ENCODE measurements at places on chromosomes 11 and 22.

- no peak for DNase-seq
Observed at GRCh38 chr11:45260071-45260470, 26.1 kb downstream of the SYT13 start.

GRCh38 chr22:50034126-50035081, 21.8 kb upstream of the IL17REL start:
- DNase-seq = no peak

- DNase-seq = no peak
Observed at GRCh38 chr11:124194293-124195188, 11.4 kb downstream of the OR10D3 start.

DNA sequence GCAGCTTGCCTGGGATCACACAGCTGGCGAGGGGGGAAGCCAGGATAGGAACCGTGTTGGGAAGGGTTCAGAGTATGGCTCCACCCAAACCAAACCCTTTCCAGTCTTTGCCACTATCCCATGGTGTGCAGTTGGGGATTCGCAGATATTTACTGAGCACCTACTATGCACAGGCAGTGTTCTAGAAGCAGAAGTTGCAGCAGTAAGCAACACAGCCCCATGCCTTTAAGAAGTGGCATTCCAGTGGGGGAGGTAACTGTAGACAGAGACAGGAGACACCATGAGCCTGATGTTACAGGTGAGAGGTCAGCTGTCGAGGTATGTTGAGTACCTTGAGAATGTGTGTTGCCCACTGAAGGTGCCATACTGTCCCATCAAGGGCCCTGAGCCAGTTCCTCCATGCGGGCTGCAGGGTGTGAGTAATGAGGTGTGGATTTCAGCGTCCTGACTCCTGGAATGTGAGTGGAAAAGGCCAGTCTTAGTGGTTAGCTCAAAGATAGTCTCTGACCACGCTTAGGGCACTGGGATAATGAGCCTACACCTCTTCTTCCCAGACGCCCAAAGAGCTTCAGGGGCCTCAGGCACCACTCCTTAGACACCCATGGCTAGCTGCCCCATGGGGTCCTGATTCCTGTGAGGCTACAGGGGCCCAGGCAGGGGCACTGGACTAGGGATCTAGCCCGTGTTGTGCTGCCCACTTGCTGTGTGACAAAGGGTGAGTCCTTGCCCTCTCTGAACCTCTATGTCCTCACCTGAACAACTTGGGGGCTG, 71.8 kb upstream of the TP53I11 start:
- no peak for DNase-seq

DNA sequence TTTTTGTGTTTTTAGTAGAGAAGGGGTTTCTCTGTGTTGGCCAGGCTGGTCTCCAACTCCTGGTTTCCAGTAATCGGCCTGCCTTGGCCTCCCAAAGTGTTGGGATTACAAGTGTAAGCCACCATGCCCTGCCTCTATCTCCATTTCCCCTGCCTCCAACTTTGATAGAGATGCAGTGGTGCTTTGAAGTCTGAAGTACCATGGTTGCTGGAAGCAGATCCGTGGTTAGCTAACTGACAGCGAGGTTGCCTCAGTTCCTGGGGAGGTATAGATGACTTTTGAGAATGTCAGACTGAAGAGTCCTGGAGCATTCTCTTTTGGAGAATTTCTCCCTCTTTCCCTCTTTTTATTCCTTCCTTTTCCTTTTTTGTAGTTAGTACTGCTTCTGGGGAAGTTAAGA, 111.5 kb upstream of the RRM1 start:
- DNase-seq = no peak

DNA sequence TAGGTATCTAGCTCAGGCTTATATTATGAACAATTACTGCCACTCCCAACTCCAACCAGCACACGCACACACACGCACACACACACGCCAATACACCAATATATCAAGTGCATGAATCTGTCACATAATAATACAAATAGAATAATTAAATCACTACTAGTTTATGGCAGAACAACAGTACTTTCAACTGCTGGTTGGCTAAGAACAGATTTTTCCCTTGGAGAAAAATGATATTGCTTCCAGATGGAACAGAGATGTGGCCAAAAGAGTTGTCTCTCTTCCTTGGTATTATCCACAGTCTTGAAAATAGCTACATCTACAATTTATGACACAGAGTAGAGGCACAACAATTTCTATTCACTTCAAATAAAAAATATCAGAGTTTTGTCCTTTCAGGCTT, 538.3 kb upstream of the FAT3 start:
- no peak for DNase-seq

DNA sequence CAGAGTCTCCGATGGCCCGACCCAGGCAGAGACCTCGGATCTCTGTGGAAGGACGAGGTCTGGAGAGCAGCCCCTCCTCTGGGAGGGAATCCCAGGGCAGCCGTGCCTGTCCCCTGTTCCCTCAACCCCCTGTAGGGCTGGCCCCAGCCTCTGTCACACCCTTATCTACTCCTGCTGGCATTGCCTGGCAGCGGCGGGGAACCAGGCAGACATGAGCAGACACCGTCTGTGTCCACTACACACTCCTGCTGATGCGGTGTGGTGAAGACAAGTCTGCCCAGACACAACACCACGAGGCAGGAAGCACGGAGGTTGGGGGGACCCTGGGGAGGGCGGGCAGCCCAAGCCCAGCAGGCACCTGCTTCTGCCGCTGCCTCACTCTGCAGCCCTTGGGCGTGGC, 52.5 kb upstream of the A4GALT start:
- no peak for DNase-seq

DNA sequence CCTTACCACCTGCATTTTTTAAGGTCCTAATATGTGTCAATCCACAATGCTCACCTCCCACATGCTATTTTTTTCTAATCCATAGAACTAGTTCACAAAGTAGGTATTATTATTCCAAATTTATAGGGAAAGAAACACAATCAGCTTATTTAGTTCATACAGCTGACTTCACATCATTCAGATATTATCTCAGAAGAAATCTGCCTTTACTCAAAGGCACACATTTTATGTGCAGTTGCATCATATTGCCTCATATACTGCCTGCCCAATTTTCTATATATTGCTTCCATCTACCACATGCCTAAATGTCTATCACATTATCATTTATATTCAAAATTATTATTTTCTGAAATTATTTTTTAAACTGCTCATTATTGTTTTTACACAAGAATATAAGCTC, 88.7 kb upstream of the LUZP2 start:
- no peak for DNase-seq

DNA sequence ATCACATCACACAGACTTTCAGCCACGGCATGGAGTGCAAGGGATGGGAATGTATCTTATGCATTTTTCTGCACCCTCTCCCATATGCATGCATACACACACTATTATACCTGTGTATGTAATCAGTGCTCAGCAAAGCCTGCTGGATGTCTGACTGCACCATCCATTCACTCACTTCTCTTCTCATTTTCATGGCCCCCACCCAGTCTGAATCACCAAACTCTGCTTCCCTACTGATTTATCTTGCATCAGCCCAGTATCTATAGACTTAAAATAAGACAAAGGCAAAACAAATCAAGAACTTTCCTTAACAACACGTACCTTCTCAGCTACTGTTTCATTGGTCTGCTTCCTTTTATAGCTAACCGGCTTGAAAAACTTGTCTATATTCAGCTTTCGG, 21.6 kb downstream of the DBX1 start:
- DNase-seq = no peak

- DNase-seq = no peak
Observed at GRCh38 chr11:87724358-87724757, 450.9 kb downstream of the RAB38 start.

- no peak for DNase-seq
Observed at GRCh38 chr22:28031383-28031922, 112.4 kb upstream of the PITPNB start.

DNA sequence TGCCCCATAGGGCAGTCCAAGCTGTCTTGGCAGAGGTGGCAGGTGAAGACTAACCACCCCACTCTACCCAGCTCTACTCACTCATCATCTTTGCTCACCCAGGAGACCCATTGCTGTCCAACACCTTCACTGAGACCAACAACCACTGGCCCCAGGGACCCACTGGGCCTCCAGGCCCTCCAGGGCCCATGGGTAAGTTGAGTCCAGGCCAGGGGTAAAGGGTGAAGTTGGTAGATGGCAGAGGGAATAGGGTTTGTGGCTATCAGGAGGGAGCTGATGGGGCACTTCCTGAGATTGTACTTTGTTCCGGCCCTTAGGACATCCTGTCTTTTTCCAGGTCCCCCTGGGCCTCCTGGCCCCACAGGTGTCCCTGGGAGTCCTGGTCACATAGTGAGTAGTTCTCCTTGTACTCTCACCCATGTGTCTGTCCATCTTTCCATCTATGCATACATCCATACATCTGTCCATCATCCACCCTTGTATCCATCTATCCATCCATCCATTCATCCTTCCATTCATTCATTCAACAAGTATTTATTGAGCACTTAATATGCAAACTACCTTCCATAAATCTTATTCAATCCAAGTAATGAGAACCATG, 27.7 kb downstream of the EMID1 start:
- no peak for DNase-seq

DNA sequence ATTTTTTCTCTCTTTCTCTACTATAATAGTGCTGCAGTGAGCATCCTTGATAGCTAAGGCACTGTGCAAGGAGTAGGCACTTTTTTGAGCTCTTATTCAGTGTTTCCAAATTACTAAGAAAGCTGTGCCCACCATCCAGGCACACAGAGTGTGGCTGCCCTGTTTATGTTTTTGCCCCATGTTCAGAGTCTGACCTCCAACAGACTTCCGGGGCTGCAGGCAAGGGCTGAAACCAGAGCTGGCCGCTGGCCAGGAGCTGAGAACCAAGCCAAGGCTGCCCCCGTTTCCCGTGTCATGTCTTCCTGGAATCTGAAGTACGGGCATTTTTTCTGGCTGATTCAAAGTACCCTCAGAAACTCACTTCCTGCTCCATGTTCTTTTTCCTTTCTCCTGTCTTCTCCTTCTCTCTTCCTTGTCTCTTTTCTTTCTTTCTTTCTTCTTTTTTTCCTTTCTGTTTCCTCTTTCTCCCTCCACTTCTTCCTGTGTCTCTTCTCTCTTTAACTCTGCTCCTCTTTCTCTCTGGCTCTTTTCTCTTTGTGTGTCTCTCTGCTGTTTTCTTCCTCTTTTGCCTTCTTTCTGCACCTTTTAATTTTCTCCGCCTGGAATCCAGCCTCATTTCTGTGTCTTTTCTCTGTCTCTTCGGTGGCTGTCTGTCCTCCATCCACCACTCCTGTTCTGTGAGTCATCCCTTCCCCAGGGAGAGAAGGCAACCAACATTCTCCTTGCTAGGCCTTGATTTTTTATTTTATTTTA, 17.0 kb upstream of the KCTD14 start:
- no peak for DNase-seq

GRCh38 chr11:2574553-2575535, 125.0 kb downstream of the KCNQ1OT1 start:
- no peak for DNase-seq

DNA sequence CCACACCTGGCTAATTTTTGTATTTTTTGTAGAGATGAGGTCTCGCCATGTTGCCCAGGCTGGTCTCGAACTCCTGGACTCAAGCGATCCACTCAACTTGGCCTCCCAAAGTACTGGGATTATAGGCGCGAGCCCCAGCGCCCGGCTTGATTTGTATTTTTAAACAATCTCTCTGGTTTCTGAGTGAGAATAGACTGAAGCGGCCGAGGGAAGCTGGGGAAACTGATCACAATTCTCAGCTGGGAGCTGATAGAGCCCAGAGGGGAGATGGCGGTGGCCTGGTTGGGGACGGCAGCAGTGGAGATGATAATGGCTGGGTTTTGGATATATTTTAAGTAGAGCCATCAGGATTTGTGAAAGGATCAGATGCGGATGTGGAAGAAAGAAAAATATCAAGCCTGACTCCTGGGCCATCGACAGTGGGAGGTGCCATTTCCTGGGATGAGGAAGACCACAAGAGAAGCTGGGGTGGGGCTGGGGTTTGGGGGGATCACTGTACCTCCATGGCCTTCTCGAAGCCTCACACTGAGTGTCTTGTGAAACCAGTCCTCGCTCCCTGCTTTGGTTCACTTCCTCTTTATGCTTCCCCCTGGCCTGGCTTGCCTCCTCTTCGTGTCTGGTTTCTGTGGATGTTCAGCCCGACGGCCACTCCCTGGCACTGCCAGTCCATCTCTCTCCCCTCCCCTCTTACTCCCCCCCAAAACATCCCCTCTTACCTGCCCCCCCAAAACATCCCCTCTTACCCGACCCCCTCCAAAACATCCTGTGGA, 51.9 kb downstream of the IGLL1 start:
- DNase-seq = no peak

- DNase-seq = no peak
Observed at GRCh38 chr11:131228378-131228777, 142.0 kb upstream of the NTM start.

GRCh38 chr11:35662061-35662648, 420 bp upstream of the TRIM44 start:
- DNase-seq = no peak

- no peak for DNase-seq
Observed at GRCh38 chr11:119118227-119118626, 3.2 kb upstream of the HINFP start.

DNA sequence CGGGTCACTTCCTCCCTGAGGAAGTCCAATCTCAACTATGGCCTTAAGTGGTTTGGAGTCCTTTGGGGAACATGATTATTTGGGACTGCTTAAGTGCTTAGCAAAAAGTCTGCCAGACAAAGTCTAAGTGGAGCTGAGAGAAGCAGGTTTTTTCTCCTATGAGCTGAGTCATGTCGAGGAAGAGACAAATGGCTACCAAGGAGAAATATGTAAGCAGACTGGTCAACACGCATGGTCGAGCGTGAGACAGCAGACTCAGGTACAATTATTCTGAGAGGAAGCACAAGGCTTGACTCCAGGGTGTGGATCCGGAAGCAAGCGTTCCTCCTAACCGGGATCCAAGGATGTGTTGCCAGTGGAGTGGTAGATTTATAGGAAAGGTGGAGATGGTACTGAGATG, 30.6 kb downstream of the UBASH3B start:
- no peak for DNase-seq

DNA sequence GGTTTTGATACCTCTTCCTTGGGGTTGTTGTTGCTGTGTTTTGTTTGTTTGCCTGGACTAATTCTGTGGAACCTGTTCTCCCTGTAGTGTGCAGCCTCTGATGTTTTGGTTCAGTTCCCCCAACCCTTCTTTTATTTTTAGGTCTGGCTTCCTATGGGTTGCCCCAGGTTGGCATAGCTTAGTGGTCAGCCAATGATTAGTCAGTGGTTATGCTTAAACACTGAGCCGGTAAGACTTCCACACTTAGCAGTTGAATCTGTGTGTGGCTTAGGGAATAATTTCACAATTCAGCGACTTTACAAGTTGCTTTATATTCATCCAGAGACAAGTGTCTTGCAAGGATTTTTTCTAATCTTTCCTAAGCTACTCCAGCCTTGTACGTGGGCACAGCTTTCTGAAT, 78.6 kb upstream of the CLPB start:
- DNase-seq = no peak

- DNase-seq = no peak
Observed at GRCh38 chr11:1707751-1708150, 10.8 kb downstream of the KRTAP5-6 start.

DNA sequence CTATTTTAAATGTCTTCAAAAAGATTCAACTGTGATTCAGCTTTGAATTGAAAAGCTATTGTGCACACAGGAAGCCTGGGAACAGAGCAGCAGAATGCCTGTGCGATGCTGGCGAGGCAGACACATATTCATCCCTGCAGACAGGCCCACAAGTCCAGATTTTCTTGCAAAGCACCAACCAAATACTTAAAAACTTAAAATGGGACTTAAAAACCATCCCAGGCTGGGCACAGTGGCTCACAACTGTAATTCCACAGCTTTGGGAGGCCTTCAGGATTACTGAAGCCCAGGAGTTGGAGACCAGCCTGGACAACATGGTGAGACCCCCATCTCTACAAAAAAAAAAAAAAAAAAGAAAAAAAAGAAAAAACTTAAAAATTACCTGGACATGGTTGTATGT, 122.6 kb upstream of the SERPIND1 start:
- no peak for DNase-seq

GRCh38 chr11:68406324-68407313, 53.9 kb upstream of the PPP6R3 start:
- DNase-seq = no peak

Data from NCI-H2081 treated with DMSO at 0.1 percent for 48 hours (cell line).